ENCODE measurements at places on chromosomes 5 and 9.

DNA sequence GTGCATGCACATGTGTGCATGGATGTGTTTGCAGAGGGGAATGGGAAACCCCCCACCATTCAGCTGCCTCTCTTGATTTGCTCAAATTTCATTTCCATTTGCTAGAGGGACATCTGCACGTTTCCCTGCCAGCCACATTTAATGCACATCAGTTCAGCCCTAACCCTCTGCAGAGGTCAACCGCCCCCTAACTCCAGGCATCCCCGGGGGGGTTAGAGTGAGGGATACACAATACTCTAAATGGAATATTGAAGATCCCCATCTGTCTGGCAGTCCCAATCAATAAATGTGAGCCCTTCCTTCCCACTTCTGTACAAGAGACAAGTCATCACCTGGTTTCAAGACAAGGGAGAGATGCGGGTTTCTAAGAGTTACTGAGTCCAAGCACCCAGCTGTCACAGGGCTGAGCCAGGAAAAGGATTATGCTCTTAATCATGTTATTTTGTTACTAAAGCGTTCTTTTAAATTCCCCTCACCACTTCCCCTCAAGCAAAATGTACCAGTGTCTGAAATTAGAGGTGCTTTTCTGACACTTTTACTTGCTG is 134.1 kb downstream of the SEMA6A start:
- no peak for DNase-seq

DNA sequence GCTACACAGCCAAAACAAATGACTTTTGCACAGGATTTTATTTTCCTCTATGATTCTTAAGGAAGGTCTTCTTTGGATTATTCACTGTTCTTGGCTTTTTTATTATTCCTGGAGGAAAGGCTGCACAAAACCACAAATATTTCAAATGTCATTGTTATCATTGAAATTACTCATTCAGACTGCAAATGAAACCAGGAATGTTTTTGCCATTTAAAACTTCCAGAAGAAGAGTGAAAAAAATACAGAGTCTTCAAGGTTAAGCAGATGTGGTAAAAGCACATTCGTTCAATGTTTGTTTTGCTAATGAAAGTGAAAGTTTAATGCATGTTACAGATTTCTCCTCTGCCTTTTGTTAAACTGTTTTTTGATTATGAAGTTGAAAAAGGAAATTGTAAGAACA is 238.2 kb downstream of the TLE4 start:
- no peak for DNase-seq

DNA sequence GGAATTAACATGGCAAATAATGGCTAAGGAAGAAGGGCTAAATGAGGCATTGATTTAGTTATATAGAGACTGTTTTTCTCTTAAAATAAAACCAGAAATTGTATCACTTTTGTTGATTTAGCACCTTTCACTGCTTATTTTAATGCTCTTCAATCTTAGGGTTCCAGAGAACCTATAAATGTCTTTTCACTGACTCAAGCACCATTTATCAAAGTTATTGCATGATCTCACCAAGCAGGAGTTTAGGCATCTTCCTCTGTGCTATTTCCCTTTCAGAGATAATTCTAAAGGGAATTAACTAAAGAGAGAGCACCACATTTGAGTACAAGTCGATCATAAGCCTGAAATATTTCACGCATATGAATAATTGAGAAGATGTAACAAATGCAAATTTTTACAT is 357.1 kb downstream of the CDH18 start:
- DNase-seq, result no peak

DNA sequence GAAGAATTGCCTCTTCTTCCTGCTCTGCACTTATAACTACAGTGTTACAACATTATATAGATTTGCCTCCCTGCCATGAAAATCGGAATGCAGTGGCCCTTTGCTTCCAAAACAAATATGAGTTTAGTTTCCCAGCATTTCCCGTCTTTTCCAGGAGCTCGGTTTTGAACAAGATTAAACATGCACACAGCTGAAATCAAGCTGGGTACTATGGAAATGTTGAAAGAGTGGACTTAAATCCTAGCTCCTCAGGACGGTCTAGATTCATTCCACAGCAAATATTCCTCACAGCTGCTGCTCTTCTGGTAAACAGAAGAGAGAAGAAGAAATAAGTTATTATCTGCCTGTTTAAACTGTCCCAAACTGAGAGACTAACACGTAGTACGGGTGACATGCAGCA is 161.4 kb downstream of the PIK3R1 start:
- DNase-seq, result no peak

GRCh38 chr5:74833537-74834266 is 32.5 kb downstream of the FAM169A start:
- DNase-seq, result no peak

GRCh38 chr5:176387384-176387925 is 943 bp downstream of the NOP16 start:
- DNase-seq, result no peak

- DNase-seq, result no peak
Observed at GRCh38 chr5:81363093-81363871, 30.7 kb downstream of the ACOT12 start.

DNA sequence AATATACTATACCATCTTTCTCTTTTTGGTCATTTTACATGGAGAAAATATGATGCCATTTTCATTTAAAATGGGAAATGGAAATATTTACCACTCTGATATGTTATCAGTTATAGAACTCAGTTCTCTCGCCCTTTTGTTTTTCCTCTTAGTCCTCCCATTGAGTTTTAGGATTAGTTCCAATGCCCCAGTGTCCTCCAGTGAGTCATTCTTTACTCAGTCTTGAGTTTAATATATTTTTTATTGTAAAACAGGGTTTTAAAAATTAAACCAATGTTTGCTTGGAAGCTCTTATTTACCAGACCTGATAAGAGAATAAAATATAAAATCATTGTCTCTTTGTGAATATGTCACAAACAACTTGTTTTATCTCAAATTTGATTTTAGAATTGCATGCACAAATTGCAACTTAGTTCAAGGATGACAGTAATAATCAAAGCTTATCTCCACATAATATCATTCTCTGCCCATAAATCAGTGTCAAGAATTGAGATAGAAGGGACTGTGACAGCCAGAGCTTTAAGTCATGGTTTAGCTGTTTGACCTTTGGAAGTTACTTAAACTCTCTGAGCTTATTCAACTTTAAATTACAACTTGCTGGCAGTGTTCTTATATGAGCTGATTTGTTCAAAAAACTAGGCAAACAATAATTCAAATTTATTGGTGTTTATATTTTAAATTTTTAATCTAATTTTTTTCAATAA is 166.4 kb downstream of the PAM start:
- DNase-seq, result no peak

DNA sequence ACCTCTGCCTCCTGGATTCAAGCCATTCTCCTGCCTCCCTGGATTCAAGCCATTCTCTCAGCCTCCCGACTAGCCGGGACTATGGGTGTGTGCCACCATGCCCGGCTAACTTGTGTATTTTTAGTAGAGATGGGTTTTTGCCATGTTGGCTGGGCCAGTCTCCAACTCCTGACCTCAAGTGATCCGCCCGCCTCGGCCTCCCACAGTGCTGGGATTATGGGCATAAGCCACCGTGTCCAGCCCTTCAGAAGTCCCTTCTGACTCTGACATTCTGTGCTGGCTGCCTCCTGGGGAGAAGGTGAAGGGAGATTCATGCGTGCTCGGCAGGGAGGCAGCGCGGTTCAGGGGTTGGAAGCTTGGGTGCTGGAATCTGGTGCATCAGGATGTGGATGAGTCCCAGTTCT is 28.8 kb downstream of the PRRX2 start:
- no peak for DNase-seq

GRCh38 chr5:179802950-179803562 is 3.6 kb downstream of the MGAT4B start:
- DNase-seq, result no peak

DNA sequence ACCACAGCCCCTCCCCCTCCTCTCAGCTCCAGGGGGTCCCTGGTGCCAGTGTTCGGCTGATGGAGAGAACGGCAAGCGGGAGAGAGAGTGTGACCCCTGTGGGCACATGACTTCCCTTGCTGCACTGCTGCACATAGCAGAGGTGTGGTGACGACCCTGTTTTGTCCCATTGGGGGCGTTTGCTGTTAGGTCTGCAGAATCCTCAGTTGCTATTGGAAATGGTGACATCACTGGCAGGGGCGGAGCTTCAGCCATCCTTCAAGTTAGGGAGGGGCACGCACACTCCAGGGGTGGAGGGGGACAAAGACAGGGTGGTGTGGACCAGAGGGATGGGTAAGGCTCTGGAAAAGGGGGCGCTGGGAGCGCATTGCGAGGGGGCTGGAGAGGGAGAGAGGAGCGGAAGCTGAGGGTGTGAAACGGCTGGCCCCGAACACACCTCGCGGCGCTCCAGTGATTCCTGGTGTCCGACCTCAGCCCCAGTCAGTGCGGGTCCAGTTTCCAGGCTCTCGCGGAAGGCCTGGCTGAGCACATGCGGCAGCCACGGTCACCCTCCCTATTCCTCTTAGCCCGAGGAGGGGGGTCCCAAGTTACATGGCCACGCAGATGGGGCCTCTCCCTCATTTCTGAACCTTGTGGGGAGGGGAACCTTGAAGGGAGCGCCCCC is 764 bp upstream of the GRIN1 start:
- DNase-seq, result peak; percentile 27

- DNase-seq, result no peak
Observed at GRCh38 chr5:69138766-69139165, 28.2 kb upstream of the CCNB1 start.

DNA sequence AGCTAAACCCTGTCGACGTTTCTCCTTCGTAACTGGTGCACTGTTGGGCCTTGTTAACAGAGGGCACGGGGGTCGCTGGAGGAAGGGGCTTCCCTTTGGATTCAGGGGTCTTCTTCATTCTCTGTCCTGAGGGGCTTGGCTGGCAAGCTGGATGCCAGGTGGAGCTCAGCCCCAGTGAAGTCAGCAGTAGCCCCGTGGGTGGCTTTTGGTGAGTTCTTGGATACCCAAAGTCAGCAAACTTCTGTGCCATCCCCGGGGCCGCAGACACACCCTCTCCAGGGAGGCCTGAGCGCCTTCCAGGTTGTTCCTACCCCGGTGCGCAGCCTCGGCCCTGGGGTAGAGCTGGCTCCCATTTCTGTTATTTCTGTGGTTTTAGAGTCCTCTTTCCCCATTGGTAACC is 12.3 kb upstream of the OBP2A start:
- no peak for DNase-seq
